Dermis blood vessel endothelial cell (primary cell): ENCODE measurements at places on chromosomes 2 and 18. TPM values are rescaled to one million over a fixed set of nuclear protein-coding genes. Genes with fewer than 3 reads are reported as not detected.

DNA sequence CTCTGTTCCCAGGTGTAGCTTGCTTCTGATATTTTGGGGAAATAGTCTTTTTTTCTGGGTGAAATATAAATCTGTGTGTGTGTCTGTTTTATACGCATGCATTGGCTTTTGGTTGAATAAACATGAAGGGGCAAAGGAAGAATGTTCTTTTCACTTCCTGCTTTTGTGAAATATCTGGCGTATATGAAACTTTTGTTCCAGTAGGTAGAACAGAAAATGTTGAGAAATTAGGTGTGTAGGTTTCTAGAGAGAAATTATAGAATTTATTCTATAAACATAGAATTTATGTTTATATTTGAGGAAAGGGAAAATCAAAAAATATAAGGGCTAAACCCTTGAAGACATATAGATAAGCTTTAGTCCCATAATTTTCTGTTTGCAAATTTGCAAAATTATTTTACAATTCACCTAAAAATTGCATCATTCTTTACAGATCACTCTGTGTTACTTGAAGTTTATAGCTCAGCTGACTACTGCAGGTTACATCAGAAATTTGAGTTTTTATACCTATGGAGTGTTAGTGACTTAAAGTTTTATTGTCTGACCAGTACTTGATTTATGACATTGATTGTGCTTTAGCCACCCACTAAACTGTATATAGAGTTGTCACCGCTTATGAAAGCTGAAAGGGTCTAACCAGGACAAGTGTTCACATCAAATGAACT, 116.1 kb downstream of the FAM117B start:
- DNase-seq: peak; percentile 11

DNA sequence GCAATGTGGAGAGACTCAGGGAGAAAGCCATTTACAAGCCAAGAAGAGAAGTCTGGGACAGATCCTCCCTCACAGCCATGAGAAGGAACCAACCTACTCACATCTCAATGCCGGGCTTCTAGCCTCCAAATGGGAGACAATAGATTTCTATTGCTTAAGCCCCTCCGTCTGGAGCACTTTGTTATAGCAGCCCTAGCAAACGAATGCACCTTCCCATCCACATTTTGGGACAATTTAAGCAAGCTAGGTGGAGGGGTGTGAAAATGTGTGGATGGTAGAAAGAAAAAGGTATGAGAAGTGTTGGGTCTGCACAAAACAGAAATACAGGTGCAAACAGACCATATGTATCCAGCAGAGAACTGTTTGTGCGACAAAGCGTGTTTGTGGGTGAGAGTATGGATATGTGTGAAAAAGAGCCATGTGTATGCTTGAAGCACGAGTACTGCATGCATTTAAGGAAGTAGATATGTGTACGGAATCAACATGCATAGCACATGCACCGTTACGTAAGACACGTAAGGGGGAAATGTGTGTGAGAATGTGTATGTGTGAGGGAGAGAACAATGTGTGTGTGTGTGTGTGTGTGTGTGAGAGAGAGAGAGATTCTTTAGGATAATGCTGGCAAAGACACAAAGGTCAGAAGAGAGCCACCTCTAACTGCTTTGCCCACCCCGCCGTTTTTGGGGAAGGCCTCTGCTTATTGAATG, 13.1 kb upstream of the E2F6 start:
- DNase-seq: no peak

DNA sequence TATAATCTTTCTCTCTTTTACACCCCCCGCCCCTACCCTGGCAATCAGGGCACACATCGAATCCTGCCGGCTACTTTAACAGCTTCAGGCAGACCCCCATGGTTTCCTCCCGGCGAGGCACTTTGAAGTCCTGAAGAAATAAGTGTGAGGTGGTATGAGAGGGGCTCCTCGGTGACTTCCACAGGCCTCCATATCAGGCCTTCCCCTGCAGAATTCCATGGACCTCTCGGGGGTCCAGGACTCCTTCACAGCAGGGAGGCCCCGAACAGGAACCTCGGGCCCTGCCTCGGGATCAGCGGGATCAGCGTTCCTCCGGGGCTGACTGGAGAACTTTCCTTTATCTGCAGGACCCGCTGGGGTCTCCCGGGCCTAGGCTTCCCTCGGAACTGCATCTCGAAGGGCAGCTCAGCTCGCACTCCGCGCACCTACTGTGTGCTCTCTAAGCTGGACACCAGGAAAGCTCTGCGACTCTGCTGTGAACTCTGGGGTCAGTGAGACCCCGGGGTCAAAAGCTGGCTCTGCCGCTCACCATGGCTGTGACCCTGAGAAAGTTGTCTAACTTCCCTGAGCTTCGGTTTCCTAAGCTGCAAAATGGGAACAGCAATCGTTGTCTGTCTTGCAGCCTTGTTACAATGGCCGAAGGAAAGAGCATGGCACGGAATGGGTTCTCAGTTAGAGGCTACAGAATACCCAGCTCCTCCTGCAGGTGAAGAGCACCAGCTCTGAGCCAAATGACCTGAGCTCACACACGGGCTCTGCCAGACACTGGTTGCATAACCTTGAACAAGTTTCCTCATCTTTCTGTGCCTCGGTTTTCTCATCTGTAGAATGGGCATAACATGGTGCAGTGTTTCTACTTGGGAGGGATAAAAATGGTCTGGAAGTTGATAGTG, 97.4 kb upstream of the ID2 start:
- DNase-seq: no peak

DUSP19 gene
- total RNA-seq: 2.6 and 4.4 TPM in 2 replicates

GRCh38 chr2:199588054-199588453, 130.3 kb upstream of the SATB2 start:
- DNase-seq: no peak
